ENCODE measurements at places on chromosomes 2 and 18. TPM values are rescaled to one million over a fixed set of nuclear protein-coding genes. Genes with fewer than 3 reads are reported as not detected.

CYP27A1 gene
- 40.6 TPM for total RNA-seq

LINC00305 gene
- total RNA-seq, result not detected

MATN3 gene
- 2.3 TPM for total RNA-seq

CMPK2 gene
- 0.26 TPM for total RNA-seq

CYS1 gene
- 5.1 TPM for total RNA-seq

CCL20 gene
- total RNA-seq, result not detected

TUBA3E gene
- not detected for total RNA-seq

SRD5A2 gene
- total RNA-seq, result not detected

ZAP70 gene
- not detected for total RNA-seq

COL4A4 gene
- 0.51 TPM for total RNA-seq

NETO1 gene
- 0.26 TPM for total RNA-seq

DQX1 gene
- not detected for total RNA-seq

DTYMK gene
- total RNA-seq, result 15.2 TPM

COLEC12 gene
- total RNA-seq, result 60.6 TPM
